Jurkat, Clone E6-1 (cell line): ENCODE measurements at places on chromosomes 16 and 17.

GRCh38 chr17:81364278-81365147, 30.7 kb upstream of the BAHCC1 start:
- DNase-seq, result no peak

- no peak for DNase-seq
Observed at GRCh38 chr16:57798953-57799599, 3.2 kb downstream of the KIFC3 start.

GRCh38 chr16:28185696-28186095, 26.1 kb downstream of the XPO6 start:
- DNase-seq, result no peak

DNA sequence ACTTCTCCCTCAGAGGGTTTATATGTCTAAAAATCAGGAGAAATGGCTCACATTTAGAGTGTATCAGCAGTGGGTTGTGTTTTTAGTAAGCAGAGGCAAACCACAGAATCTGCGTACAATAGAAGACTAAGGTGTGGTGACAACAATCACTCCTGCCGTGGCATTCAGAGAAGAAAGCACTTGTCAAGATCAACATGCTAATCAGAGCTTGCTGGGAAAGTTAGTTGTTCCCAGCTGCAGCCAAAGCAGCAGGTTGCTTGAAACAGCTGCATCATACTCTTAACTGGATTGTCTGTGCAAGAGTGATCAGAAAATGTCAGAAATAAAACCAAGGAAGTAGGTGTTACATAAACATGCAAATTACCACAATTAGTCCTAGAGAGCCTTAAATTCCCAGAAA, 616.4 kb downstream of the CDH8 start:
- no peak for DNase-seq

DNA sequence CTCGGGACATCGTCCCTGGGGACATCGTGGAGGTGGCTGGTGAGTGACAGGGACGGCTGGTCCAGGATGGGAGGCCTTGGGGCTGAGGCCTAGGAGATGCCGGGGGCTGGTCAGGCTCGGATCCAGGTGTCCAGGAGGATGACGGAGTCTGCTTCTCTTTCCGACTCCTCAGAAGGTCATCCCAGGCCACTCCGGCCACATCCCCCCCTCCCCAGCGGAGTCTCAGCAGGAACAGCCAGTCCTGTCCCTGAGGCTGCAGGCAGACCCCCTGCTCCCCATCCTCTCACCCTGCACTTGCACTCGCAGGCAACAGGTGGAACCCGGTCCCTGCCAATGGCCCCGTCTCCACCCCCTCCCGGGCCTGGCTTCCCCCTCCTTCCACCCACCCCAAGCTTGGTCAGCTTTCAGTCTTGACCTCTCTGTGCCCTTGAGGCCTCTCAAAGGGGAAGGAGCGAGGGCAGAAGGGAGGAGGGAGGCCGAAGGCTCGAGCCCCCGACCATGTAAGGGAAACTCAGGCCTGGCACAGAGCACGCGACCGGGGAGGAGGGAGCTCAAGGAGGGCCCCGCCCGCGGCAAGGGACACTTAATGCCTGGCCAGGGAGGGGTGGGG, 4.4 kb downstream of the ATP2A1 start:
- DNase-seq, result no peak

GRCh38 chr16:56190048-56190676, 1.1 kb upstream of the GNAO1 start:
- DNase-seq, result no peak

GRCh38 chr17:28327031-28327607, 8.1 kb downstream of the TMEM97 start:
- no peak for DNase-seq

- no peak for DNase-seq
Observed at GRCh38 chr17:37123941-37124820, 175.4 kb downstream of the AATF start.

DNA sequence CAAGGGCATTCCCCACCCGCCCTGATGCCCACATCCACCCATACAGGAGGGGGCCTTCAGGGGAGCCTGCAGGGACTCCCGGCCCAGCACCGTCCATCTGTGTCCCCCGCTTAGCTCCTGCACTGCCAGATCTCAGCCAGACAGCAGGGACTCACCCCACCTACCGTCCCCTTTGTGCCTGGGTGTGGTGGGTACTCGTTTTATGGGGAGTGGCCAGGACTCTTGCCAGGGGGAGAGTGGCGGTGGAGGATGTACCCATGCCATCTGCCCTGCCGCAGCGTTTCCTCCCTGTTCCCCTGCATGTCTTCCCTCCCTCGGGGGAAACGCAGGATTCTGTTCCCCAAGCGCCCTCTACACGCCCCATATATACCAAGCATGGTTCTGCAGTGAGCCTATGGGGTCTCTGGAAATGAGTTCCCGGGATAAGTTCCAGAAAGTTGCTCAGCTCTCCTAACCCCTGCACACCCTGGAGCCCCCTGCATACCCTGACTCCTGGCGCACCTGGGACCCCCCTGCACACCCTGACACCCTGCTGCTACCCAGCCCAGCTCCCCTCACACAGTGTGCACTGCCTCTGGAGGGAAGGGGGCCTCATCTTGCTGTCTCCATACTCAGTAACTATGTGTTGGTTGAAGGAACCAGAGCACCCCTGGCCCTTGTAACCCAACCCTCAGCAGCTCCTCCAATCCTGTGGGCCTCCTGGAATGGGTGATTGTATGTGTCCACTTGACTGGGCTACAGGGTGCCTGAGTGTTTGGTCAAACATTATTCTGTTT, 4.2 kb upstream of the MAFG start:
- no peak for DNase-seq

DNA sequence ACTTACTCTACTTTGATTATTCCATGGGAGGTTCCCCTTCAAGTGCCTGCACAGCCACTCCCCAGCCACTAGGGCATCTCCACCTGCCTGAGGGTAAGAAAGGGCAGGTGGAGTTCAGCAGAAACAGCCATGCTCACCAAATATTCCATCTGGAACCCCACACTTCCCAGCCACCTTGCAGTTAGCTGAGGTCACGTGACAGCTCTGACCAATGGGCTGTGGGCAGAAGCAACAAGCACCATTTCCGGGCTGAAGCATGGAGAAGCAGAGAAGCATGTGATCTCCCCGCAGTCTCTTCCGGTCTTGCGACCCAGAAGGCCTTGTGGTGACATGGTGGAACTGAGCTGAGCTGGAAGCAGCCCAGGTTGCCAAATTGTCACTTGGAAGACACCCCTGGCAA, 108.6 kb downstream of the CCT6B start:
- DNase-seq, result peak; percentile 28

DNA sequence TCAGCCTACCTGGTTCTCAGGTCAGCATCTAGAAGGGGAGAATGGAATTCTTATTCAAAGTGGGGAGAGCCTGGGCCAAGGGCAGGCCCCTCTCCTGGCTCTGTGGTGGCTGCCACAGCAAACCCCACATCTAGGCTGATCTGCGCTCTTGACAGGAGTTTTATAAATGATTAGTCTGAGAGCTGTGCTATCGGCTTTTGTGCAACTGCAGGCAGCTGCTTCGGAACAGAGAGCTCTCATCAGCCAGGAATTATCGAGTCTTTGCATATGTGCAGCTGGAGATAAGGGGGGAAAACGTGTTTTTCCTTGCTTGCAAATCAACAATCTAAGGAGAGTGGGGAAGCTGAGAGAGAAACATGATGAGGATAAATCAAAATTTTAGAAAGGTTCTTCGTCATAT, 91.7 kb downstream of the HS3ST3A1 start:
- no peak for DNase-seq

DNA sequence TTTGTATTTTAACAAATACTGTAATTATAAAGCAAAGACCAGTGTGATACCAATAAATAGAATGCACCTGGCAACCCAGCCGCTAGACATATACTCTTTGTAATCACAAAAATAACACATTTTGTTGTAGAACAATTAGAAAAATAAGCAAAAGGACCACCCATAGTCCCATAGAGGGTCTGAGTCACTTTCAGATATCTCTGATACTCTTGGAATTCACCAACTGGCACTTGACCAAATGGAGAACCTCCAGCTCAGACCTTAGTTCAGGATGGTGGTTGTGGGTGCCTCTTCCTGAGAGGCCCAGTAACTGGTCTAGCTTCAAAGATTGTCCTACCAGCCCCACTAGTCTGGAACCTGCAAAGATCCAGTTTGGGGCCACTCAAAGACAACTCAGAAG, 789 bp upstream of the TERF2 start:
- DNase-seq, result no peak

DNA sequence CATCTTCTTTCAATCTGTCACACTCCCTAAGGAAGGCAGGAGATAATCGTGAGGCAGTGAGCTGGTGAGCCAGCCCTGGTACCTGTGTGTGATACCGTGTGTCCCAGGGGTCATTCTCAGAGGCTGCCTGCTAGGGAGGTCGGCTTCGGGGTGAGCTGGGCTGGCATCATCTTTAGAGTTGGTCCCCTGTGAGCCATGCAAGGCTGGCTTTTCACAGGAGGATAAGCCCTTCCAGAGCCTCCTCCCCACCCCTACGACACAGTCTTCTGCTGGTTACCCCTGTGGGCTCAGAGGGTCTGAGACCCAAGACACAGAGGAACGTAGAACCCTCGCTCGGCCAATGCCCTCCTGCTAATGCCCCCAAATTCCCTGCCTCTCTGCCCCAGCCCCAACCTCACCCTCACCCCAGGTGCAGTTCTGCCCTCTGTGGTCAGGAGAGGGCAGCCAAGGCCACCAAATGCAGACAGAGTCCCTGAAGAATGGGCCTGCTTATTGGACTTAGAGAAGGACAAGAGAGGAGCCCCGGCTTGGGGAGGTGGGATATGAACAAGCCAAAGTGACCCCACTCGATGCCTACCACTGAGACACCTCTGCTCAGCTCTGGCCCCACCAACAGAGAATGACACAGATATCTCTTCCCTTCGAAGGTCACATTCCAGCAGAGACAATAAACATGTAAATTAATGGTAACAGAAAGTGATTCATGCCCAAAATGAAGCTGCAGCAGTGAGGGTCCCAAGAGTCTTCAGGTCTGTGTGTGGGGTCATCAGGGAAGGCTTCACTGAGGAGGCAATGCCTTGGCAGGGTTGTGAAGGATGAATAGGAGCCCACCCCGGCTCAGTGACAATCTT, 80.8 kb upstream of the CCL1 start:
- no peak for DNase-seq

DNA sequence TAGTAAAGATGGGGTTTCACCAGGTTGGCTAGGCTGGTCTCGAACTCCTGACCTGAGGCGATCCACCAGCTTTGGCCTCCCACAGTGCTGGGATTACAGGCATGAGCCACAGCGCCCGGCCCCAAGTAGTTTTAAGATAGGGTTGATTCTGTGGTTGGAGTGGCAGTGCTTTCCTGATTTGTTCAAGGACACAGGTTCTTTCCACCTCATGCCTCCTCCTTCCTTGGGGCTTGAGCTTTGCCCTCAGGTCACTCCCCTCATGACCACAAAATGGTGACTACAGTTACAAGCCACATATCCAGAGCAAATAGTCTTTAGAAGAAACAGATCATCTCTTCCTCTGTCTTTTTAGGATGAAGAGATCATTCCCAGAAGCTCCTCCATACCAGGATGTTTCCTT, 25.3 kb upstream of the SMURF2 start:
- no peak for DNase-seq

DNA sequence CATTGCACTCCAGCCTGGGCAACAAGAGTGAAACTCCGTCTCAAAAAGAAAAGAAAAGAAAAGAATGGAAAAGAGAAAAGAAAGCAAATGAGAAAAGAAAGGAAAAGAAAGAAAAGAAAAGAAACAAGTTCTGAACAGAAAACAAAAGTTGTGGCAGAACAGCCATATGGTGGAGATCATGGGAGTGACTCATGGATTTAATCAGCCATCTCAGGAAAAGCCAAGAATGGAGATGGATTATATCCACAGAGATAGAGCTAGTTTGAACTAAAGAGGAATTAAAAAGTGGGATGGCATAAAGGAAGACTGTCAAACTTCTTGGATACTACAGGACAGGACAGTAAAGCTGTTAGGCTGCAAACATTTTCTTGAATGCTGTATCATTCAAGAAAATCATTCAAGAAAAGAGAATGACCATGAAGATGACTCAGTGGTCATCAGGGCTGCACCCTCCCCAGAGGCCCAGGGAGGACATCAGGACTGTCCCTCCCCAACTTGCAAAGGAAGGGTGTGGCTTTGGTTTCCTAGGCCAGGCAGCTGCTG, 120.6 kb downstream of the USP22 start:
- no peak for DNase-seq

DNA sequence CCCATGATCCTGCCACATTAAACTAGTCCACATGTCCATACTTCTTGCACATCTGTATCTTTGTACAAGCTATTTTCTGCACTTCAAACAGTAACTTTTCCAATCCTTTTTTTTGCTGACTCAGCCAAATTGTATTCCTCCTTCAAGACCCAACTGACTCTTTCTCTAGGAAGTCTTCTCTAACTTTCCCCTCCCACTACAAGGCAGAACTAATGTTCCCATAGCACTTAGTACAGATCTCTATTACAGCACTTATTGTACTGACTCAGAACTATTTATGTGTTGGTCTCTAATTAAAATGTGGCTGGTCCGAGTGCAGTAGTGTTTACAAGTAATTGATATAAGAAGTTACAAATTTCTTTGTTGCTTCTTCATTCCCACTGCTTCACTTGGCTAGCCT, 8.2 kb downstream of the FAM222B start:
- DNase-seq, result no peak

GRCh38 chr16:4566144-4566543, 10.0 kb downstream of the C16orf96 start:
- no peak for DNase-seq

- no peak for DNase-seq
Observed at GRCh38 chr16:20614186-20615141, 38.3 kb upstream of the ACSM2B start.

- DNase-seq, result no peak
Observed at GRCh38 chr17:73128496-73128895, 36.0 kb upstream of the SLC39A11 start.

DNA sequence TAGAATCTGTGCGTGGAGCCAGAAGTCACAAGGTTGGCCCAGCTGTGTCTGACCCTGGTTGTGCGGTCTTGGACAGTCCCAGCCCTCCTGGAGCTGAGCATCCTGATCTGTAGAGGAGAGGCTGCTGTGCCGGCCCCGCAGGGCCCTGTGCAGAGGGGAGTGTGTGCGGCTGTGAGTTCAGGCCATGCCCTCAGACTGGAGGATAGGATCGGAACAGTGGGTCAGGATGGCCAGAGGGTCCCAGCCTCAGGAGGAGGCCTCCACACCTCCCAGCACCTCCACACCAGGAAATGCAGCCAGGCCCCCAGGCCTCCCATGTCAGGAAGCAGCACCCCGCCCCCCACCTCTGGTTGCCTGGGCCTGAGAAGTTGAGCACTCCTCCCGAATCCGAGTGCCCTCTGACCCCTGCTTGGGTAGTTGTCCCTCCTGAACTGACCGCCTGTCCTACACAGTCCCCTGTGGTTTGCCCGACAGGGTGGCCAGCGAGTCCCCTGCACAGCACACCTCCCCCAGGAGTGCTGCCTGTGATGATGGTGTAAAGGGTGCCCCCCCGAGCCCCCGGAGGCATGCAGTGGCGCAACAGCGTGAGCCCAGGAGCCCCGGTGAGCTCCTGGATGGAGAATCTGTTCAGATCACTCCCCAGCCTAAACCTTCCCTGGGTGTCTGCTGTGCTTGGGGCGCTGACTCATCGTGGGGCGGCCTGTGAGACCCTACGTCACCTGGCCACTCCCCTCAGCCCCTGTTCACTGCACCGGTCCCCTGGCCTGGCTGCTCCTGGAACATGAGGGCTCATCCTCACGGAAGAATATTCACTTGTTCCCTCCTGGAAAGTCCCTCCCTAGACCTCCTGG, 285.2 kb downstream of the SEC14L1 start:
- DNase-seq, result no peak
